Amniotic epithelial cell (primary cell): ENCODE measurements at places on chromosomes 12 and 14.

DNA sequence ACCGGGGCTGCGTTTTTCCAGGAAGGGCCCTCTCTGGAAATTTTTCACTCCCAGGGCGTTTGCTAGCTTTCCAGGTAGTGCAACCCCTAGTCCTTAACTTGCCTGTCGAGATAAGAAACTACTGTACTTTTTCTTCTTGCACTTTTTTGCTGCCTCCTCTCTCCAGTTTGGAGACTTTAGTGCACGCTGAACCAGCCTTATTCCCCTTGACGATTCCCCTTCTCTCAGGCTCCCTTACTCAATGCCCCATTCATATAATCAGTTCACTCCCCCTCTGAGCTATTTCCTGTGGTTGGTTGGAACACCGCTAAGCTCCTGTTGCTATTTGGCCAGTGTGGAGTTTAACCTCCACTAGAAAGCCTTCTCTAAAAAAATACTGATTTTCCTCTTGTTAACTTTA is 682 bp downstream of the CREBL2 start:
- DNase-seq = peak; percentile 86

GRCh38 chr12:69438539-69438938 is 31.6 kb upstream of the FRS2 start:
- no peak for DNase-seq

DNA sequence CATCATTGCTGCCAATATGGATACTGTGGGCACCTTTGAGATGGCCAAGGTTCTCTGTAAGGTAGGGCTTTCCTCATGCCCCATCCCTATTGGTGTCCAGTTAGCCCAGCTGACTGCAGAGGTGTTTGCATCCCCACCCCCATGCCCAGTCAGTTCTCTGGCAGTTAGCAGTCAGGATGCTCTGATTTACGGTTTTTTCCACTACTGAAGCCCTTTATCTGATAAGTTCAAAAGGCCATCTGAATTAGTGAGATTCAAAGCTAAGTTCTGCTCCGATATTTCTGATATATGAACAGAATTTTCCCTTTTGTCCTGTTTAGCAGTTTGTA is 773 bp downstream of the GMPR2 start:
- peak; percentile 12 for DNase-seq

DNA sequence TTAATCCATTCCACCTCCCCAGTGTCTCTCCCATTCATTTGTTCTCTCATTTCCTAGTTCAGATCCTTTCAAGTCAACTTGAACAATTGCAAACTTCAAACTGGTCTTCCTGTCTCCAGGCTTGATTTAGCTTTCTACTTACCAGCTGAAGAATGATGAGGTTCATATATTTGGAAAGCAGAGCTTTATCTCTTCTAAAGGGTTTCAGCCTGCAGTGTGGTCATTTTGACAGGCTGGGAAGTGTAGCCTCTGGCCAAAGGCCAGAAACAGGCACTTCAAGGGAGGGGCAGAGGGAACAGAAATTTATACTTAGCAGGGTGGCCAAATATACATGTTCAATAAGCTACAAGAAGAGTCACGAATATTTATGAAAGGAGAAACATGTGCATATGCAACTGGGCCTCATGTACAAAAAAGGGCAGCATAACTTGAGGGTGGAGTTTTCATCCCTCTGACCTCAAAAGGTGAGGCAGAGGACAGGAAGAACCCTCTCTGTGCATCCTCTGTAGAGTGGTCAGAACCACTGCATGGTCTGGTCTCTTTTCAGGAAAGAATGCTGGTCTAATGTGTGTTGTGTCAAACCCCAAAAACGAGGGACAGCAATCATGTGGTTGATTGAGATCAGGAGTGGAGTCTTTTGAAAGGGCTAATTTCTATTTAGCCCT is 34.0 kb upstream of the HECTD1 start:
- DNase-seq = peak; percentile 22

- peak; percentile 83 for DNase-seq
These were observed 107.9 kb upstream of the GZMB start for GRCh38 chr14:24741871-24742270.

DNA sequence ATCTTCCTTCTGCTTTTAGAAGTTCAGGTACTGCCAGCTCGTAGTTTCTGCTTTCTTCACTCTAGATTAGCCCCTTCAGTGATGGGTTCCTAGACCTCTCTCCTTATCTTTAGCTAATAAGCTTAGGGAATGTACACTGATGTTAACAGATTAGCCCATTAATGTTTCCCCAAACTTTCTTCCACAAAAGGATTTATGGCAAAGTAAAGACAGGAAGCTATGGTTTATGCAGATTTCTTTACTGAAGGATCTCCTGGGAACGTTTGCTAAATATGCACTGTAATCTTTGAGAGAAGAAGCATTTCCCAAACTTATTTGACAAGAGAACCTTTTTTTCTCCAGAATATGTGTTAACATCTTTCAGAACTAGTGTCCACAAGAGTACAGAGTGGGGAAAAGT is 4.2 kb downstream of the SOCS4 start:
- DNase-seq = peak; percentile 49

GRCh38 chr14:68638141-68638999 is 154.5 kb downstream of the ZFP36L1 start:
- no peak for DNase-seq

DNA sequence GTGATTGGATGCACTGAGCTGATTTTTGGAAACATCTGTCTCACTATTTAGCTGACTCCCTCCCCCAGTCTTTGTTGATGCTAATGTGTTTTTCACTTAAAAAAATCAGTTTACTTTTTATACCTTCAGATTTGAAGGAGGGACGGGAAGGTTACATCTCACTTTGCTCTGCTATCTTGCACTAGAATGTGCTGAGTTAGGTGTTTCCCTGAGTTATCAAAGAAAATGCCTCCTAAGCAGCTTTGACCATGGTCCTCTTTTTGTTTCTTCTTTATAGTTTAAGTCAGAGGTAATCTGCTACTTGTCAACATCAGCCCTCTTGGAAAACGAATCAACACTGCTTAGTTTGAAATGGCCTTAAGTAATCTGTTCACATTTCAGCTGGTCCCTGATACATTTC is 222.0 kb downstream of the TMEM132D start:
- no peak for DNase-seq

GRCh38 chr14:30621354-30621939 is 672 bp upstream of the SCFD1 start:
- DNase-seq = peak; percentile 32

- no peak for DNase-seq
These were observed 138.9 kb downstream of the HMGA2 start for GRCh38 chr12:65962921-65963861.

DNA sequence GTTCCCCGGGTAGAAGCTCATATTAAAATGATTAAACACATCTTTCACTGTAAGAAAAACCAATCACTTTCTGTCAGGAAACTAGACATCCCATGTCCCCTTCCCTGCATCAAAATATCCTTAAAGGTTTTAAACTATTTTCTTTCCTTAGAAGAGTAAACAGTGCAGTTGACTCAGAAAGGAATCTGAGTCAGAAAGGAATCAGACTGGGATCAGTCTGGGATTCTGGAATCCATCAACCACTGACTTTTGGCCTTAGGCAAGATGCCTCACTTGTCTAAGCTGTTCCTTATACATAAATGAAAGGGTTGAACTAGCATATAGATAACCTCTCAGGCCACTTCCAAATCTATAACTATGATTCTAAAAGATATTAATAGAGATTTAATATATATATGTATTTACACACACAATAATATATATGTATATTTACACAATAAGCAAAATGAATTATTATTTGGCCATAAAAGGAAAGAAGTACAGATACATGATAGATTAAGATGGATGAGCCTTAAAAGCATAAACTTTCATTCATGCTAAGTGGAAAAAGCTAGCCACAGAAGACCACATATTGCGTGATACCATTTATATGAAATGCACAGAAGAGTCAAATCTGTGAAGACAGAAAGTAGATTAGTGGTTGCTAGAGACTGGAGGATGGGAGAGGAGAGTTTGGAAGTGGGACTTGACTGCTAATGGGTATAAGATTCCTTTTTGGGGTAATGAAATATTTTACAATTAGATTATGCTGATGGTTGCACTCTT is 114.4 kb downstream of the SLC38A1 start:
- DNase-seq = peak; percentile 92

DNA sequence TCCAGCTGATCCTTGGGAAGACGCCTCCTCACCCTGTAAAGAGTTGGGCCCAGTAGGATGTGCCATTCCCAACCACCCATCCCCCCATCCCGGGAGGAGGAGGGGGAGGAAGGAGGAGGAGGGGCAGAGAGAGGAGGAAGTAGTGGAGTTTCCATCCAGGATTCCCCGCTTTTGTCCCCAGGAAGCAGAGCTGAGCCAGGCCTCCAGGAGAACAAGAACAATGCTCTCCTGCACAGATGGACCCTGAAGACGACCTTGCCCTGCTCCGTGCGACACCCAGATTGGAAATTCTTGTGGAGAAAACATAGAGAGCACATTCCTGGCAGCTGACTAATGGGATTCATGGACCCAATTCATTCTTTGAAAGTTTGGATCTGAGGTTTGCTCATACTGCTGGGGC is 132.3 kb upstream of the CRY1 start:
- peak; percentile 48 for DNase-seq

GRCh38 chr14:91860238-91860637 is 7.1 kb downstream of the TC2N start:
- no peak for DNase-seq

GRCh38 chr12:94415066-94415465 is 44.6 kb downstream of the CEP83 start:
- no peak for DNase-seq

DNA sequence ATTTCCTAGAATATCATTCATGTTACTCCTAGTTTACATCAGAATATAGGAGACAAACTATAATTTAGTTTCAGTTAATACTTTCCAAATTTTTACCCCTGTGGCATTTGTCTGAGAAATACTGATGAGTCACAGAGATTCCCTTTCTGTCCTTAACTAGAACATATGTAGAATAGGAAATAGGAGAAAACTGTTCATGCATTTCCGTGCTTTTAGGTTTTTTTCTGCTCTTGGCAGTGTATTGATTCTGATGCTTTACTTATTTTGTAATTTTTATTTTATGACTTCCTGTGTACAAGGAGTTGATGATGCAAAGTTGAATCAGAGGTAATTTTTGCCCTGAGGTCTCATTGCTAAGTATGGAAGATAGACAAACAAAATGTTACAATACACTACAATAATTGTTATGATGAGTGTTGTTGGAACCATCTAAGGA is 23.0 kb downstream of the MNAT1 start:
- DNase-seq = peak; percentile 31

GRCh38 chr12:79637093-79637492 is 53.7 kb downstream of the PAWR start:
- no peak for DNase-seq

GRCh38 chr12:27535318-27535717 is 11.3 kb downstream of the PPFIBP1 start:
- DNase-seq = no peak

- DNase-seq = no peak
These were observed 117.6 kb downstream of the NCOR2 start for GRCh38 chr12:124449623-124450375.

DNA sequence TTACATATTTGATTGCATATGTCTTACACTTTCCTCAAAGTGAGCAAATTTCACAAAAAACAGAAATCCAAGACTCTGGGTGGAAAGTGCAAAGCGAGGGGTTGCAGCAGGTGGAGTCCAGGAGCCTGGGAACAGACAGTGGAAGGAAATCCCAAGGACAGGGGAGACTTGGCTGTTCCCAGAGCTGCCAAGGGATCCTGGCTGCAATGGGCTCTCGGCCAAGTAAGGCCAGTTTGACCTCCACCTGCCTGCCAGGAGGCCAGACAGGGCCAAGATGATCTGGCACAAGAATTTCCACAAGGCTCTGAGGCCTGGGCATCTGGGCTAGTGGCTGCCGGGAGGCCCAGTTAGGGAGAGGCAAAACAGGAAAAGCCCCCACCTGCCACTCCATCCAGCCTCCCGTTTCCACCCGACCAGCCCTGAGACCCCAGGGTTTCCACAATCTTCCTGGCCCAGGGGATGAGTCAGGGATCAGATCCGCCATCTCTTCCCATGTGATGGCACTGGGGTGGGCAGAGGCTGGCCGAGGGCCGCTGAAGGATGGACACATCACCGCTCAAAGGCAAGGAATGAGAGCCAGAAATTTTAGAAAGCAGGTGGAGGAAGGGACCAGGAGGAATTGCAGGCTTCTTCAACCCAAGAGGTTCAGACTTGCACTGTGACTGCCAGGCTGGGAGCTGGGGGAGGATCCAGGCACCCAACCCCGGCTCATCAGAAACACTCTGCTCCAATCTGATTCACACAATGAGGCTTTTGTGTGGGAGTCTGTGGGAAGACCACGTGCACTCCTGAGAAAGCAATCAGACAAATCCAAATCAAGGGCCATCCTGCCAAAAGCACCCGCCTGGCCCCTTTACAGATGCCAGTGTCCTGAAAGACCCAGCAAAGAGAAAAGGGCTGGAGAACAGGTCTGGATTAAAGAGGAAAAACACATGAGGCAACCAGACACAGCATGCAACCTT is 16.3 kb downstream of the SCARB1 start:
- DNase-seq = peak; percentile 88

- no peak for DNase-seq
These were observed 26.7 kb upstream of the CFAP54 start for GRCh38 chr12:96462571-96463280.

DNA sequence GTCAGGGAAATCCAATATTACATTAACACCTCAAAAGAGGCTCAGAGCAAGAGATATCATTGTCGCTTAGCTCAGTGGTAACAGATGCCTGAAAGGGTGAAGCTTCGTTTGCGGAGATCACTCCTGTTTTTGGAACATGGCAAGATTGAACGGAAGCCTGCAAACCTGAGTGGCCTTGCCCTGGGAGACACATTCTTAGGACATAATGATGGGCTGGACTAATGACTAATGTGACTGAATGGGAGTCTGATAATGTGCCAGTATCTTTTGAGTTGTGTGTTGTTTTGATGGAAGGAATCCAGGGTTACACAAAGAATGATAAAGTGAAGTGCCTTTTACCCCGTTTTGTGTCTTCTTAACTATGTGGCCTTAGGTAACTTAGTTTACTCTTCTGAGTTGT is 109.3 kb upstream of the IFNG-AS1 start:
- peak; percentile 3 for DNase-seq

- DNase-seq = no peak
These were observed 61.1 kb downstream of the HRK start for GRCh38 chr12:116820064-116820656.

DNA sequence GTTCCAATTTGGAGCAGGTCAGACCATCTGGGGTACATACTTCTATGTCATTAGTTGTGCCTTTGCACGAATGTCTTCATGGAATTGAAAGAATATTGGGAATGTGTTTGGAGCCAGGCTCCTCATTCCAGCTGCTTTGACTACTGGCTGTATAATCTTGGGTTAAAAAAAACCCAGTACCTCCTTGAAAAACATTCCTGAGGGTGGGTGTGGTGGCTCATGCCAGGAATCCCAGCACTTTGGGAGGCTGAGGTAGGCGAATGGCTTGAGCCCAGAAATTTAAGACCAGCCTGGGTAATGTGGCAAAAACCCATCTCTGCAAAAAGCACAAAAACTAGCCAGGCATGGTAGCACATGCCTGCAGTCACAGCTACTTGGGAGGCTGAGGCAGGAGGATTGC is 125.6 kb downstream of the TTC8 start:
- DNase-seq = no peak

DNA sequence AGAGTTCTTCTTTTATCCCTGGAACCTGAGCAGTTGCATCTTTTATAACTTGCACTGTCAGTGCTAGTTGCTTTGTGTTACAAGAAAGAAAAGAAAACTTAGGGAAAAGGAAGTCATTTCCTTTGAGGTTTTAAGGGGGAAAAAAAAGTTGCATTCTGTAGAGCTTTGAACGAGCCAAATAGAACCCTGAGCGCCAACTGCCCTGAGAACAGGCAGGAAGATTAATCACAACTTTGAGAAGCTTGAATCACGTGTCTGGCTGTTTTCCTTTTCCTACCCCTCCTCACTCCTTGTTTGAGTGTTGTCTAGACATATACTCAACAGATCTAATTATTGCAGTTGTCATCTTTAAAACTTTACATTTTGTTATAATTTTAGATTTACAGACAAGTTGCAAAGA is 12.5 kb downstream of the PCNX1 start:
- DNase-seq = peak; percentile 55
